ENCODE measurements at places on chromosomes 1 and 21.

DNA sequence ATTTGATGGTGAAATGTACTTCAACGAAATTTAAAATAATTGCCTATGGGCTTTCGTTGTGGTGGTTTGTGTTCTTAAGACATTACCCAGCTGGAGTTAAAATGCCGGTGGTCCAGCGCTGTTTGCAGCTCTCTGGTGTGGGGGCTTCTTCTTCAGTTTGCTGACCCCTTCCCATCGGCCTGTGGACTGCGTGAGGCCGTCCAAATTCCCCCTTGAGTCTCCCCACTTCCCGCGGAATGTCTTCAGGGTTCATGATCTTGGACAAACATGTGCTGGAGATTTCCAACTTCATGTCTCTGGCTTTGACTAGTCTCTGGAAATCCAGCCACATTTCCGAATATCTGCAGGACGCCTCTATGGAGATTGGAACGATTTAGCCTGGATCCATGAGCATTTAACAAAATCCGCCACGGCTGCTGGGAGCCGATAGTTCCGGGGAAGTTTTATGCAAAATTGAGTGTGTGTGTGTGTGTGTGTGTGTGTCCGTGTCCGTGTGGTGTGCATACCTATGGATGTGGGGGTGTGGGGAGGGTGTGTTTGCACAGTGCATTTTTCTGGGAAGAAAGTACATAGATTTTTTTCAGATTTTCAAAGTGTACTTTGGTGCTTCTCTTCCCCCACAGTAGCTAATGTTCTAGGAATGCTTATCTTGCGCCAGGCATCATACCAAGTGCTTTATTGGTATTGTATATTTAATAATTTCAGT lies 117.2 kb downstream of the PCP4 start:
- no peak for DNase-seq

GRCh38 chr1:16978567-16979474 lies 1.6 kb downstream of the MFAP2 start:
- no peak for DNase-seq

DNA sequence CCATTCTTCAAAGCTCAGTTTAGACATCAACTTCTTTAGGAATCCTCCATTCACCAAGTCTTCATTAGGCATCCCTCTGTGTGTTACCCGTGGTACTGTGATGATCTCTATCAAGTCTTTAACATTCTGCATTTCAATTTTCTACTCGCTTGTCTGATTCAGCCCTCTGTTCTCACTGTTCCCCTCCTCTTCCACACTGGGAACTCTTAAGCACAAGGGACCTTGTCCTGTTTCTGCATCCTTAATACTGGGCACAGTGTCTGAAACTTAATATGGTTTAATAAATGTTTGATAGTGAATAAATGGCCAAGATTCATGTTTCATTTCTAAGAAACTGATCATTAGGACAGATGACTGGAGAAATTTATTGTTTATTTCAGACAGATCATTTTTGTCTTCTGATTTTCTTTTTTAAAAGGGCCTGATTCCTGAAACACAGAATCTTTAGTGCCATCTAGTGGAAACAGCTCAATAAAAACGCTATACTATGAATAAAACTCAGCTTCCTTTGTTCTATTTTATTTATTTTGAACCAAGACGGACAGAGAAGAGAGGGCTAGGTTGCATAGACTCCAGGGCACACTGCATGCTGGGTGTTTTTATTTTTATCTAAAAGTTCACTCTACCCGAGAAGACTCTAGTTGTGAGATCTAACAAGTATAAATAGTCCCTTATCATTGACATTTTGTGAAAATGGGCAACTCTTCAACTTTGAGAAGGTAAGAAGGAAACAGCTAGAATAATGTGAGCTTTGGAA lies 7.0 kb upstream of the TRIM45 start:
- DNase-seq: no peak

DNA sequence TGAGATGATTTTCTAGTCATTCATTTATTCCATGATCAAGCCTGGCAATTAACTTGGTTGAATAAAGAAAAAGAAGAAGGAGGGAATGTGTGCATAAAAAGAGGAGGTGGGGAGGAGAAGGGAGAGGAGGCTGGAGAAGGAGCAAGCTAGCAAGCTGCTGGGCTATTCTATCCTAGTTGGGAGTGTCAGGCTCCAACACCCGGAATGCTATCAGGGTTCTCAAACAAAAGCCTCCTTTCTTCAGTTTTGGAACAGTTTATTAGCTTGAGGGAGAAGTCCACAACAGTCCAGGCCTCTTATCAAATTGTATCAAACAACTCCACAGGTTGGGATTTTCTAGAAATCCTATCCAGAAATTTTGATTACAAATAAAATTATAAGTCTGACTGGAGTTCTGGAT lies 80.0 kb downstream of the BCAR3 start:
- DNase-seq: no peak

- no peak for DNase-seq
Observed at GRCh38 chr1:39777306-39777705, 6.2 kb upstream of the OXCT2 start.

- no peak for DNase-seq
Observed at GRCh38 chr1:24664507-24665033, 21.5 kb downstream of the SRRM1 start.

GRCh38 chr1:91753878-91754277 lies 132.1 kb downstream of the TGFBR3 start:
- DNase-seq: no peak

DNA sequence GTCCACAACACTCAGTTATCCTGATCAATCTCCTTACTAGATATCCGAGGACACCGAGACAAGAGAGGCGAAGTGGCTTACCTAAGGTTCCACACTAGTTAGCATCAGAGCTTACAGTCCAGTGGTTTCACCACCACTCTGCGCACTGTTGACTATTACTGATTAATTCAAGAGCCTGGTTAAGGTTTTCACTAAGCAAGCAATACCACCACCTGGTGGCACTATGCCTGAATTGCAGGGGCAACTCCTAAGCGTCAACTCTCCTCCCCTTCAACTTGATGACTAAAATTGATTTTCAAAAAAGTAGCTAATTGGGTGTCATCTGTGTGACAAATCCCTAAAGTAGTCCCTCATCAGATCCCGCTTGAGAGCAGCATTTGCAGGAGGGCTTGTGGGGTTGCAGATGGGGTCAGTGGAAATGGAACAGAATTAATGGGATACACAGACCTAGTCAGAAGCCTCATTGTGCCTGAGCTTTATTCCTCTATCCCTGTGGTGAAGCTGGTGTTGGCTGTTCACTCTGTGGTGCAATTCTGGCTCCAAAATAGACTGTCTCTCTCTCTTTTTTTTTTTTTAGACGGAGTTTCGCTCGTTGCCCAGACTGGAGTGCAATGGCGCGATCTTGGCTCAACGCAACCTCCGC lies 9.1 kb downstream of the TTC22 start:
- DNase-seq: peak; percentile 23

DNA sequence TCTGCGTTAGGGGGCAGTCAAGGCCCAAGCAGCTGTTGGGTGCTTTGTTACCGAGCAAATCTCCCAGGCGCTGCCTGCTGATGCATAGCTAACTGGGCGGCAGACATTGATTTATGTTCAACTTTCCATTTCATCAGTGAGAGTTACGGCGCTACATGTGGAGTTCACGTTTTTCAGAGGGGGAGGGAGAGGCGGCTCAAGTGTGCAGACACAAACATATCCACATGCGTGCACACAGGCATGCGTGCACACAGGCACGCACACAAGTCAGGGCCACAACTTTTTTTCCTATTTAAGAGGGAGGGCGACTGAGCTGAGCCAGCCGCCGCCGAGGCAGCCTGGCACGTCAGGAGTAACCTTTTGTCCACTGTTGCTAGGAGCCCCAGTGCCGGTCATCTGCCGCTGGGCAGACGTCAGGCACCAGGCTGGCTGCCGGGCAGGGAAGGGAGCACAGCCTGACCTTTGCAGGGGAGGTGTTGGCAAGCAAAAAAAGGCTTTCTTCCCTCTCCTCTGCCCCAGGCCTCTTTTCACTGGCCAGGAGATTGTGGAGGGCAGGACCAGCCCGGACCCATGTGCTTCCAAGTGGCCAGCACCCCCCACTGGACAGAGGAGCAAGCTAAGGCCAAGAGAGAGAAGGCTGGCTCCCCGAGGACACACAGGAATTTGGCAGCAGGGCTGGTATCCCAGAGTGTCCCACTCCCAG lies 73.3 kb downstream of the MRPL37 start:
- no peak for DNase-seq

GRCh38 chr1:45410850-45411509 lies 70.7 kb upstream of the MUTYH start:
- DNase-seq: no peak

DNA sequence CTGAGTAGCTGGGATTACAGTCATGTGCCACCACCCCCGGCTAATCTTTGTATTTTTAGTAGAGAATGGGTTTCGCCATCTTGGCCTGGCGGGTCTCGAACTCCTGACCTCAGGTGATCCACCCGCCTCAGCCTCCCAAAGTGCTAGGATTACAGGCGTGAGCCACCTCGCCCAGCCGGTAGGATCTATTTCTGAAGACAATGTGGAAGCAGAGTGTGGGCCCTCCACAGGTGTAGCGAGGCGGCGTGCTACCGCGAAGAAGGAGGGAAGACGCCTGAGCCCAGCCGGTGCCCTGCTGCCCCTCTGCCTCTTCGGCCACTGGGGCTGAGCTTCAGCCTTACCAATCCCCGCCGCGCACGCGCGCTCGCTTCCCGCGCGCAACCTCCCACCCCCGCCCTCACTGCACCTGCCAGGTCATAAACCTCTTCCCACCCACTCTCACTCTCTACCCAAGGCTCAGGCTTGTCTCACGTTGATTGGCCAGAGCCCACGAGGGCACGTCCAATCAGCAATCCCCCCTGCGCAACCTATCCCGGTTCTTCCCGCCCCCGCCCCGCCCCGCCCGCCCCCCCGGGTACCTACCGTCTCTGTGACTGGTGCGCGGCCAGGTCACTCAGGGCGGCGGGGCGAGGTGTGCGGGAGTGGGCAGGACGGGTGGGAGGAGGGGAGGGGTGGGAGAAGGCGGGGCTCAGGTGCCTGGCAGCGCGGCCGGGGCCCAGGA lies 409 bp upstream of the HOOK1 start:
- DNase-seq: peak; percentile 87

GRCh38 chr1:216723274-216723780 lies at the start of gene ESRRG:
ESRRG (minus strand) TSS chr1:216723429; CDS start chr1:216723299, 130 bp downstream.
- no peak for DNase-seq

- no peak for DNase-seq
Observed at GRCh38 chr1:209714338-209714737, 9.7 kb downstream of the HSD11B1 start.

DNA sequence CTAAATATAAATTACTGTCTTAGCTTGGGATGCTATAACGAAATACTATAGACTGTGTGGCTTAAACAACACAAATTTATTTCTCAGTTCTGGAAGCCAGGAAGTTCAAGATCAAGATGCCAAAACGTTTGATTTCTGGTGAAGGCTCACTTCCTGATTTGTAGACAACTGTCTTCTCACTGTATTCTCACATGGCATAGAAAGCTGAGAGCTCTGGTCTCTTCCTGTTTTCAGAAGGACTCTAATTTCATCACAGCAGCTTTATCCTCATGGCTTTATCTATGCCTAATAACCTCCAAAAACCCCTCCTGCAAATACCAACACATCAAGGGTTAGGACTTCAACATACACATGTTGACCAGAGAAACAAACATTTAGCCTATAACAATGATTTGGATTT lies 1795.5 kb downstream of the MRPL39 start:
- DNase-seq: no peak

DNA sequence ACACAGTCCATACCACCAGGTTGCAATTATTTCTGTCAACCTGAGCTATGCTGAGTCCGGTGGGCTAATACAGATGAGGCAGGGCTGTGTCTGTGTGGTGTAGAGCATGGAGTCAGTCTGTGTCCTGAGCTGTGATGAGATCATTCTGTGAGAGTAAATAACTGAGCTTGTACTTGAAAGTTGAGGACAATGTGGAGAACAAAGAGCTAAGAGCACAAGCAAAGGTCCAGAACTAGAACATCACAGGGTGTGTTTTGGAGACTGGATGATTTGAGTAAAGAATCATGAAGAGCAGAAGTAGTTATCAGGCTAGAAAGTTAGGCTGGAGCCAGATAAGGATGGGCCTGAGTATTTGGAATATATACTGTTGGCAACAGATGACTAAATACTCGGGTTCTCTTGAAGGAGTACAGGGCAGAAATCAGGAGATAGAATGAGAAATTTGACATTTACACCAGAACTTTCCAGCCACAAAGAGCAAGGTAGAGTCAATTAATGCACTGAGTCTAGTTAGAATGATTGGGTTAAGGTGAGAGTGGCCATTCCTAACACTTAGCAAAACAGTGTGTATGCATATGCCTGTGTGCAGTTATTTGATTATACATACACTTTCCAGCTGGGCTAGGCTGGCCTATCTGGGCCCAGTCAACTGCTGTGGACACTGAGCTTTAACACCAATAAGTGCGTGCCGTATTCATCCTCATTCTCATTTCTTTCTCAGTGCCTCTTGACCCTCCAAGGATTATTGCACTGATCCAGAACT lies 48.8 kb downstream of the LEPR start:
- DNase-seq: no peak

DNA sequence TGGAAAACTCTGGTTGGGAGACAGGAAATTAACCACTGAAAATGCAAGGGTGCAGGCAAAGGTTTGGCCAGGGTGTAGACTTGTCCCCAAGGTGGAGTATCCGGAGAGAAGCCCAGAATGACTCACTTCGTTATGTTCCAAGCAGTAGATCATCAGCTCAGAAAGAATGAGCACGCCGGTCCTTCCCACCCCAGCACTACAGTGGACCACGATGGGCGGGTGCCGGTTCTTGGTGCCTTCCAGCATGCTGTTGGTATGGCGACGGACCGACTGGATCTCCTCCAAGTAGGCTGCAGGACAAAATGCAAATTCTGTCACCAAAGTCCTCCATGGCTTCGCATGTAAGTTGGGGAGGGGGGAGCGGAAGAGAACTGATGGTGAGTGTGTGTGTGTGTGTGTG lies 83.4 kb downstream of the SMYD2 start:
- DNase-seq: no peak

DNA sequence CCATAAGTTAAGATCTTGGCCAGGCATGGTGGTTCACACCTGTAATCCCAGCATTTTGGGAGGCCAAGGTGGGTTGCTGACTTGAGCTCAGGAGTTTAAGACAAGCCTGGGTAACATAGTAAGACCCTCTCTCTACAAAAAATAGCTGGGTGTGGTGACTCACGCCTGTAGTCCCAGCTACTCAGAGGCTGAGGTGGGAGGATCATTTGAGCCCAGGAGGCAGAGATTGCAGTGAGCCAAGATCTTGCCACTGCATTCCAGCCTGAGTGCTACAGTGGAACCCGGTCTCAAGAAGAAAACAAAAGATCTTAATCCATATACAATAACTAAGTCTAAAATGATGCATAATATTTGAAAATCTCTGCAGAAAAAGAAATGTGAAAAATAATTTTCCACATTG lies 165.5 kb upstream of the NR5A2 start:
- no peak for DNase-seq

Data from activated T-cell treated with anti-CD3 and anti-CD28 coated beads, Interleukin-2, amount 50 U/mL, for 4 hours (primary cell).